Activated naive CD4-positive, alpha-beta T cell treated with Interleukin-2 at 50 U/mL for 16 hours (primary cell): ENCODE measurements at places on chromosomes 7 and 10.
A peak's percentile ranks its signal among the peaks of the same experiment; 100 is the strongest.

DNA sequence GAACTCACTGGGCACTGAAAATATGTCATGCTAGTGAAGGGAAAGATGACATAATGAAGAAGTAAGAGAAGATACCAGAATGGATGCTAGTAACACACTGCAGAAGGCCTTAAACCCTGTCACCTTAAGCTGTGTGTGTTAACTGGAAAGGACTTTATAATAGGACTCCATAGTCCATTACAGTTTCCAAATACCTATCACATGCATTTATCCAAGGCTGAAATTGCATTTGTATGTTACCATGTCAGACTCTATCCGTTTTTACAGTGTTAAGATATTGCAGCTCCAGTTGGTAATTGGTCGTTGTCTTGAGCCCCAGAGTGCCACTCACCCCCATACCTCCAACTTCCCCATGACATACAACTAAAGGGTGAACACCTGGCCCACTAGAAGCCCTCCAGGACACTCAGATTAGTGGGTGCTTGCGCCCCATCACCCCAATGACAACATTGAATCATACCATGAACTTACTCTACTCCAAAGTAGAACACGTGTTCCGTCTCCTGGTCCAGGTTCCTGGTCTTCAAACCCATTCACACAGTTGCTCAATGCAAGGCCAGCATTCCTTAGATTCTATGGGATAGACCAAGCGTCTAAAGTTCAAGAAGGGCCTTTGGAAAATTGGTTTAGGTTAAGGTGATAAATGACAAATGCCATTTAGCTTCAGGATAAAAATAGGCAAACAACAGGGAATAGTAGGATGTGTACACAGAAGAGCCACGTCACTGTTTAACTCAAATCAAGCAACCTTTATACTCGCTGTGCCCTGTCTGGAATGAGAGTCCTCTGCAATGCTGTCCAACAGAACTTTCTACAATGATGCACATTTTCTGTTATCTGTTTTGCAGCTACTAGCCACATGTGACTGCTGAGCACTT, 2.1 kb upstream of the RAPGEF5 start:
- no peak for DNase-seq

GRCh38 chr7:80036107-80036506, 98.5 kb upstream of the GNAI1 start:
- DNase-seq: no peak

GRCh38 chr7:137304624-137305235, 38.8 kb downstream of the PTN start:
- DNase-seq: no peak

- DNase-seq: no peak
These were observed 662 bp upstream of the PPIF start for GRCh38 chr10:79346388-79347225.

- DNase-seq: no peak
These were observed 236.6 kb downstream of the ELMO1 start for GRCh38 chr7:37212051-37212450.

DNA sequence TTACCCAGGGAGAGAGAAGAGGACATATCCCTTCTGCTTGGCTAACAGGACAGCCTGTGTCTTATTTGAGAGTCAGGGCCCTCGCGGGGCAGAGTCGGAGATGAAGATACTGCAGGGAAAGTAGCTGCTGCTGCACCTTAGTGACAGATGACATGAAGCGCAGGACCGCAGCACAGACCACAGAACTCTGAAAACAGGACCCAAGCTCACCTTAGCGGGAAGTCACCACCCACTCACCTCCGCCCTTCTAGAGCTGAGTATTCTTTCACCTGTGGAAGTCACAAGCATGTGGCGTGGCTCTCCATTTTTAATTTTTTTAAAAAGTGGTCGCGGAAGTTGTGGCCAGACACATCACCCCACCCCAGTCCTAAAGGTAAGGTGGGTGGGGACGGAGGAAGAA, 191.4 kb downstream of the FAM107B start:
- peak; percentile 85 for DNase-seq

DNA sequence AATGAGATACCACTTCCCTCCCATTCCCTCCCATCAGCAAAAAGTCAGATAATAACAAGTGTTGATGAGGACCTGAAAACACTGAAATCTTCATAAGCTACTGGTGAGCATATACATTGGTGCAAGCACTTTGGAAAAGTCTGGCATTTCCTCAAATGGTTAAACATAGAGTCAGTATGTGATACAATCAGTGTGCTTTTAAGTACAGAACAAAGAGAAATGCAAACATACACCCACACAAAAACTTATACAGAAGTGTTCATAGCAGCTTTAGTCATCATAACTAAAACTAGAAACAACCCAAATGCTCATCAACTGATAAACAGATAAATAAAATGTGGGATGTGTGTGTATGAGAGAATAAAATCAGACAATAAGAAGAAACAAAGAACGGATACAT, 261.9 kb downstream of the ELMO1 start:
- DNase-seq: no peak

- no peak for DNase-seq
These were observed 36.7 kb upstream of the PRKAR1B start for GRCh38 chr7:763762-764161.

DNA sequence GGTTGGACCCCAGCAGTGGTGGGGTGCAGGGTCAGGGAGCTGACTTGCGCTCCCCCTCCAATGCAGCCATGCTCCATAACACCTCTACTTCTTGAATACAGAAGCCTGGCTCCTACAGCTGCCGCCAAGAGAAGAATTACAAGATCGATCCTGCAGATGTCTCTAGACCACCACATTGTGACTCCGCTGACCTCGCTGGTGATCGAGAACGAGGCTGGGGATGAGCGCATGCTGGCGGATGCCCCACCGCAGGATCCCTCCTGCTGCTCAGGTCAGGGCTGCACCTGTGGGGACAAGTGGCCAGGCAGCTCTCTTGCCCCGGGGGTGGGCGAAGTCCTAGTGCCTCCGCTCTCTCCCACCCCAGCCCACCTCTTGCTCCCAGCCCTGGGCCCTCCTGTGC, 31.7 kb downstream of the ITIH2 start:
- no peak for DNase-seq

GRCh38 chr10:22321156-22321923, 441 bp downstream of the BMI1 start:
- peak; percentile 69 for DNase-seq

- DNase-seq: no peak
These were observed 15.8 kb downstream of the CALD1 start for GRCh38 chr7:134795231-134795630.

- no peak for DNase-seq
These were observed 478.5 kb upstream of the PODXL start for GRCh38 chr7:132034748-132035416.

DNA sequence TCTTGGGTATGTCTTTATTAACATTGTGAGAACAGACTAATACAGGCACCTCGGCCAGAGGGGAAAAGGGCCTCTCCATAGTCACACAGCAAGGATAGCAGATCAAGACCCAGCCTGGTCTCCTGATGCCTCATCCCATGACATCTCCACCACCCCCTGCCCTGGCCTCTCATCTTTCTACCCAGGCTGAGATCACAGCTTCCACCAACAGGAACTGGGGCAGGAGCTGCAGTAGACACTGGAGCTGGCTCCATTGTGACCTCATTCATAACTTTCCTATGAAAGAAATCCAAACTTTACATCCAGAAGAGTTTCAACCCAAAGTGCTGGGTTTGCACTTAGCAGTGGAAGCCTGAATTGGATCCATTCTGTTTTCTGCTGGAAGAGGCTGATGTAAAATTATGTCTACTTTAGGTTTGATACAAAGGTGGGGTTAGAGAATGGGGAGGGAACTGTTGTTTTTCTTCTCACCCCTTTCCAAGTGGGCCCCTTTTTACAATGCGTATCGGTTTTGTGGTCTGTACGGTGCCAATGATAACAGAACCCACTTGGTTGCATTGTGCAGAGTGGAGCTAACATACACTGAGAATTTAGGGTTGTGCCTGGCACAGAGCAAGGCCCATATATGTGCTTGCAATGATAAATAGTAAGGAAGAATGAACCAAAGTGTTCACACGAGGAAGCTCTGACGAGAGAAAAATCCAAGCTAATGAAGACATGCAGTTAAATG, 28.6 kb upstream of the INSIG1 start:
- no peak for DNase-seq

DNA sequence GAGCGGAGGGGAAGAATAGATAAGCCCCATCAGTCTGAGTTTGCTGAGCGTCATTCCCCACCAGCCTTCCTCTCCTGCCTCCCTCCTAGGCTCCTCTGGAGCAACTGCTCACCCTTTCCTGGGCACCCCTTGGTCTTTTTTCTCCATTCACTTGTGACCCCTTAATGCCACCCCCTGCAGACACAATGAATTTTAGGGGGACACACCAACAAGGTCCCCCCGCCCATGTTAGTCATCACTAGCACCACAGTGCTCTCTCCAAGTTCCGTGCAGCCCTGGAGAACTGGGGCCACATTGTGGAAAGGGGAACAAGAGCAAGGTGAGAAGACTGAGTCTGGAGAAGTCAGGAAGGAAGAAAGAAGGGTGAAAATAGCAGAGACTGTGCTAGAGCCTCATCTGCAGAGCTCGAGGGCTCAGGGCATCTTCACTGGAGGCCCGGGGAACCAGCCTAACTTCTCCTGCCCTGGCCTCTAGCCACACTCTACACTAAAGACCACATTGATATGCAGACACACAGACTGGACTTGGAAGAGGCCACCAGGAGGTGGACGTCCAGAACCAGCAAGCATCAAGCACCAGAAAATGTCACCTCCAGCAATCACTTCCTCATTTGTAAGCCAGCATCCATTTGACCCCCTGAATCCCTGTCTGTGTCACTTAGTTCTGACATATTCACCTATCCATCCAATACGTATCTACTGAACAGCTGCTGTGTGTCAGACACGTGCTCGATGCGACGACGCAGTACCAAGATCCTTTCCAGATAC, 17.5 kb downstream of the RGR start:
- DNase-seq: no peak

- no peak for DNase-seq
These were observed 82.2 kb downstream of the MDFIC start for GRCh38 chr7:115004121-115004520.

- no peak for DNase-seq
These were observed 641.6 kb downstream of the SH2D4B start for GRCh38 chr10:81179324-81179723.

- no peak for DNase-seq
These were observed 156.3 kb downstream of the LCOR start for GRCh38 chr10:96988426-96988825.

DNA sequence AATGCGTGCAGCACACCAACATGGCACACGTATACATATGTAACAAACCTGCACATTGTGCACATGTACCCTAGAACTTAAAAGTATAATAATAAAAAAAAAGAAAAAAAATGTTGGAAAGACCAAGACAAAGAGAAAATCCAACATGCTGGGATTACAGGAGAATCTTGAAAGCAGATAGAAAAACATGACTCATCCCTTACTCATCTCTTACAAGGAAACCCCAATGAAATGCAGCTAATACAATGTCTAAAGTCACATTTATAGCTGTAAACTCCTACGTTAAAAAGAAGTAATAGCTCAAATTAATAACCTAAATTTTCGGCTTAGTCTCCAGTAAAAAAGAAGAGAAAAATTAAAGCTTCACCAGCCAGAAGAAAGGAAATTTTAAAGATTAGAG, 47.5 kb upstream of the DGKB start:
- DNase-seq: no peak

DNA sequence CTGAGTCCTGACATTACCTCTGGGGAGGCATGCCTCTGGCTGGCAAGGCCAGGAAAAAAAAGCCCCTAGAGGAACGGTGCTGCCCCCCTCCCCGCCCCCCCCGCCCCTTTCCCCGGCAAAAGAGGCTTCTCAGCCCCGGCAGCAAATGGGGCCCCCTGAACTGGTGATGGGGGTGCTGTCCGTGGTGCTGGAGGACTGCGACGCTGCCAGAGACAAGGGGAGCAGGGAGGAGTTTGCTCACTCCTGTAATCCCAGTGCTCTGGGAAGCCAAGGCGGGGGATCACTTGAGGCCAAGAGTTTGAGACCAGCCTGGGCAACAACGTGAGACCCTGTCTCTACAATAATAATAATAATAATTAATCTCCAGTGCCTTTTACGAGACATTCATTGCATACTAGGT, 23.7 kb downstream of the SRRM3 start:
- DNase-seq: peak; percentile 21

- no peak for DNase-seq
These were observed 1.8 kb upstream of the STEAP2 start for GRCh38 chr7:90209776-90210175.
